ENCODE measurements at places on chromosomes 7 and 10.

DNA sequence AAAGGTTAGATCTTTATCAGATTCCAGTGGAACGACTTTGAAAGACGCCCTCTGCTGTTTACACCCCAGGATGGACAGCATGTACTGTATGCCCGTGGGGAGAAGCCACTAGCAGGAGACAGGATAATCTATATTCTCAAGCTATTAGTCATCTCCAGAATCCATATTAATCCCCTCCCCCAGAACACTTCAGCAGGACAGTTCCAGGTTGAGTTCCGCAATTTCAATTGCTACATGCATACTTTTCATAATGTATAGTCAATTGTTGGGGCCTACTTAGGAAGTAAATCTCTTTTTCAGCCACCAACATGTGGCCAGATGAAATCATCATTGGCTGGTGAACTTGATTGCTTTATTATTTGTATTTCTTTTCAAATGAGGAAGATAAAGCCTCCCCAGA lies 313.1 kb upstream of the SMIM30 start:
- no peak for DNase-seq

DNA sequence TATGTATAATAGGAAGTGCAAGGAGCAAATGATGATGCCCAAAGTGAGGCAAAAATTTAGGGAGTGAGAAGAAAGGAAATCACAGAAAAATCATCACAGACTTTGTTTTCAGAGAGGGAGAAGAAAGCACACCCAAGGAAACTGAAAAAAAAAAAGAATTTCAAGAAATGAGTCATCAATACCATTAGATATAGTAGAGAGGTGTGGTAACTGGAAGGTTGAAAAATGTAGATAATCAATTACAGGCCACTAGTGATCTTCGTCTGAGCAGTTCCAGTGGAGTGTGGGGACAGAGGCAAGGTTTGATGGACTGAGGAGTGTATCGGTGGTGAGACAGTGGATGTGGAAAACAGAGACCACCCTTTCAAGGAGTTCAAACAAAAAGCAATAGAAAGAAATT lies 31.7 kb downstream of the ASB4 start:
- DNase-seq = no peak

DNA sequence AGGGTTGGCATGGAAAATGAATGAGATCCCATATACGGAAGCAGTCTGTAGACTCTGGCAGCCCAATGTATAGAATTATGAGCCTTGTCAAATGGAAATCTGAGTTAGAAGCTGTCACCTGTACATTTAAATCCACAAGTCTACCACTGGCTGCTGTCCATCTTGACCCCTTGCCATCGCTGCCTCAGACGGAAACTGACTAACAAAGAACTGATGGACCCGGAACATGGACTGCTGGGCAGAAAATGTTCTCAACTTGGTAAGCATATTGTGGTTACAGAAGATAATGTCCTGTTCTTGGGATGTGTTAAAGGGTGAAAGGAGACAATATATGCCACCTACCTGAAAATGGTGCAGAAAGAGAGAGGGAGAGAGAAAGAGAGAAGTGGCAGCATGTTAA lies 37.5 kb downstream of the PARP12 start:
- no peak for DNase-seq

- DNase-seq = no peak
Measured at GRCh38 chr7:18513343-18513742, 17.8 kb downstream of the HDAC9 start.

DNA sequence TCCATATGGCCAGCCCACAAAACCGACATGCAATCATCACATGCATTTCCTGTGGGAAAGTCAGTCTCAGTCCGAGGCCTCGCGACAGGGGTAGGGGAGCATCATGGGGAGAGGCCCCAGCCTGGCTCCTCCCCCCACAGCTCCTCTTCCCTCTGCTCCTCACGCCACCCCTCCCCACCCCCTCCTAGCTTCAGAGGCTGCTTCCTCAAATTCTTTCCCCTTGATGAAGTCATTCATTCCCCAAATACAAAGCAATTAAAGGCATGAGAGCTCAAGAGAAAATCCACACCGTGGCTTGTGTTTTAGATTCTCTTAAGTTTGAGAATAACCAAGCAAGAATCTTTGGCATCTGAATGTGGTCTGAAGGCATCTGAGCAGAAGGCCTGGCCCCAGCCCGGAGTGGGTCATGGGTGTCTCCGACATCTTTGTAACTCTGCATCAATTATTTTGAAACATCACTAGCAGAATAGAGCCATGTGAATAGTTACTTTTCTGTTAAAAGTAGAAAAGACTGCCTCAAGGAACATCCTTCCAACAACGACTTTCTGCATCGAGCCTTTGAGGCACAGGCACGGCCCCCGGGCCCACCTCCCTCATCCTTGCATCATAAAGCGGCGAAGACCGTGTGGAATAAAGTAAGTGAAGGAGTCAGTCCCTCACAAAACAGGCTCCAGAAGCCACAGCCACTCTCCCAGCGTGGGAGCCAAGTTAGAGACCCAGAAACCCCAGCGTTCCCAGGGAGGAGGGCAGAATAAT lies 90.9 kb downstream of the DIP2C start:
- no peak for DNase-seq

DNA sequence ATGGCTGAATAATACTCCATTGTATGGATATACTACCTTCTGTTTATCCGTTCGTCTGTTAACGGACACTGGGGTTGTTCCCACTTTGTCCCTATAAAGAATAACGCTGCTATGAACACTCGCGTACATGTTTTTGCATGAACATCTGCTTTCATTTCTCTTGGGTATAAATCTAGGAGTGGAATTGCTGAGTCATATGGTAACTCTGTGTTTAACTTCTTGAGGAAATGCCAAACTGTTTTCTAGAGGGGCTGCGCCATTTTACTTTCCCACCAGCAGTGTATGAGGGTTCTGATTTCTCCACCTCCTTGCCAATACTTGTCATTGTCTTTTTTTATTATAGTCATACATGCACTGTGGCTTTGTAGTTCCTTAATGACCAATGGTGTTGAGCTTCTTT lies 20.6 kb upstream of the RASSF4 start:
- no peak for DNase-seq

GRCh38 chr10:69398466-69398865 lies 18.3 kb downstream of the TACR2 start:
- DNase-seq = no peak

GRCh38 chr10:21954690-21955089 lies 48.8 kb downstream of the DNAJC1 start:
- DNase-seq = no peak

DNA sequence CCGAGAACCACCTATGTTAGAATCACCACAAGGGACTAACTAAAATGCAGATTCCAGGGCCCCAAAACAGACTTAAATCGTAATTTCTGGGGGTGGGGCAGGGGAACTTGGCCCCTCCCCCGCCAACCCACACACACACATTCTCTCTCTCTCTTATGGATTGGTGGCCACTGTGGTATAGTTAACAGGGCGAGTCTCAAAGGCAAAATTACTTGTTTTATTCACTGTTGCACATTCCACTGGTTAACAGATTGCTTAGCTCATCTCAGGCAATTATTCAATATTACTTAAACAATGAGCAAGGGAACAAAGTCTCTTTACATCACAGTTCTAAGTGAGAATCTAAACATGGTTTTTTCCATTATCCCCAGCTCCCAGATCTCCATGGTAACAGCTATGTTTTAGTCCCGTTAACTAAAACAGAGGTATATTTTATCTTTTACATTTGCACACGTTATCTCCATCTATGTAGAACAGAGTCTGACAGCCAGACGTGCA lies 38.5 kb downstream of the IGF2BP3 start:
- DNase-seq = no peak

- no peak for DNase-seq
Measured at GRCh38 chr10:1668399-1668798, 68.9 kb downstream of the ADARB2 start.

GRCh38 chr10:96244354-96244753 lies 27.0 kb downstream of the BLNK start:
- no peak for DNase-seq

DNA sequence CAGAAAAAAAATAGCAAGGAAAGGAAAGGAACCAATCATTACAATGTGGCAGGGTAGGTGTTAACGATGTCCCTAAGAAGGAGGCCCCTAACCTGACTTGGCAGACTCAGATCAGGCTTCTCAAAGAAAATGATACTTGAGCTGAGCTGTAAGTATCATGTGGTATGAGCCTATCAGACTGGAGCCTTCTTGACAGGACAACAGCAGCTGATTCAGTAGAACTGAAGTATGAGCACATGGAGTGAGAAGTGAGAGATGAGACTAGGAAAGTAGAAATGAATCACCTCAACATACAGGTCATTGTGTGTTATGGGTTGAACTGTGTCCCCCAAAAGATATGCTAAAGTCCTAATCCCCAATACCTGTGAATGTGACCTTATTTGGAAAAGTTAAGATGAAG lies 66.3 kb downstream of the MTERF1 start:
- DNase-seq = no peak

GRCh38 chr7:99642027-99642426 lies 25.3 kb downstream of the ZSCAN25 start:
- no peak for DNase-seq

GRCh38 chr7:151520419-151521261 lies 945 bp upstream of the RHEB start:
- DNase-seq = no peak

- DNase-seq = no peak
Measured at GRCh38 chr7:26675143-26675887, 189.1 kb downstream of the SKAP2 start.

DNA sequence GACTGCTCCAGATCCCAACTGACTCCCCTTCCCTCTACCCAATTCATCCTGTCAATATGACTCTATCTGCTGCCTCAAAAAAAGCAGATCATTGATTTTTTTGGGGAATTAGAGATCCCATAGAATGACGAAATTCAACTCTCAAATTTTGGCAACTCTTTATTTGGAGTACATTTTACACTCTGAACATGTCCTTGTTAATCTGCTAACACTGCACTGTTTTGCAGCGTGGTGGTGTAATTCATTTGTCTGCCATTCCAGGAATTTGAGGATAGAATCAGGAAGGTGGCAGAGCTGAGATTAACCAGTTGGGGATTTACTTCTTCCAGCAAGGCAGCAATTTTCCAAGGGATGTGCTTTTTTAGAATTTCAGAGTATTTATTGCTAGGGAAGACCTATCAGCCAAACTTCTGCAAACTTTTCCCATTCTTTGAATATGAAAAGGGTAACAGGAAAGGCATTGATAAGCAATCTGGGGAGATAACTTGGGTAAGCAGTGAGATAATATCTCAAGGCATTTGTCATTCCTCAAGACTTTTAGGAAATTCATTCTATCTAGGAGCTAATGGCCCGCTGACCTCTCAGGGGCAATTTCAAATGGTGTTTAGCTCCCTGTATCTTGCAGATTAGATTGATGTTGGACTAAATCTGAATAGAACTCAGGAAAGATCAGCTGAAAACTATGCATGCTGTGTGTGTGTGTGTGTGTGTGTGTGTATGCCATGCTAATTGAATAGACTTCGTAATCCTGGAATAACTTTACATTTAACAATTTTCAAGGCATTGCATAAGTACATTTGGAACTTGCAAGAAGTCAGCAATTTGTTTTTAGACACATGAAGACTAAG lies 9.7 kb downstream of the BAMBI start:
- DNase-seq = no peak

DNA sequence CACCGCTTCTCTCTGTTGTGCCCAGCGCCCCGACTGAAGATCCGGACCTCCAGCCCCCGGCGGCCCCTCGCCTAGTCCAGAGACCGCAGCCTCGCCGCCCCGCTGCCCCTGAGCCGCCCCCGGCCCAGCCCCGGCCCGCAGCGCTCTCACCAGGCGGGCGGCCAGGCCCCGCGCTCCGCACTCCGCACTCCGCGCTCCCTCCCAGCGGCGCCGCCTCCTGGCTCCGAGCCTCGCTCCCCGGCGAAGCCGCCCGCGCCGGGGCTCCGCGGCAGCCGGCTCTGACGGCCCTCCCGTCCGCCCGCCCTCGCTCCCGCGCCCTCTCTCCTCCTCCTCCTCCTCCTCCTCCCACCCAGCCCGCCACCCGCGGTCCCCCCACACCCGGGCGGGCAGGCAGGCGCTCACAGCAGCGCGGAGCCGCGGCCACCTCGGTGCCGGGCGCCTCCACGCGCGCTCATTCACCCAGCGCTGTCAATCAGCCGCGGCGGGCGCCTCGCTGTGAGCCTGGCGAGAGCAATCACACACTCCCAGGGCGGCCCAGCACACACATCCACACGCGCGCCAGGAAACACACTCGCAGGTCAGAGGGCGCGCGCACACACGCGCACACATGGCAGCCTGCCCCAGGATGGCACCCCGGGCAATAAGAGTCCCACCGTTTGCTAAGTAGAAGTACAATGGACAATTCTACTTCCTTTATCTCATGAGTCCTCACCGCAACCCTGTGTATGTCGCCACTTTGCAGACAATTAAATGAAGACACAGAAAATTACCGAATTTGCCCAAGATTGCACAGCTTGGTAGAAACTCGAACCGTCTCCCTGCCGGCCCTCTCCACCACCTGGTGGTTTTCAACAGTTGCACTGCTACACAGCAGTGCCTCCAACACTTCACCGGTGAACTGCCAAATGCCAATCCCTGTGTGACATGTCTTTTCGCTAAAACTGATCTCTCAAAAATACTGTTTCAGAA lies at the start of gene PRRT4:
Gene PRRT4, minus strand, starts transcription at position 280 of the 969 bp plus-strand sequence.
- no peak for DNase-seq

DNA sequence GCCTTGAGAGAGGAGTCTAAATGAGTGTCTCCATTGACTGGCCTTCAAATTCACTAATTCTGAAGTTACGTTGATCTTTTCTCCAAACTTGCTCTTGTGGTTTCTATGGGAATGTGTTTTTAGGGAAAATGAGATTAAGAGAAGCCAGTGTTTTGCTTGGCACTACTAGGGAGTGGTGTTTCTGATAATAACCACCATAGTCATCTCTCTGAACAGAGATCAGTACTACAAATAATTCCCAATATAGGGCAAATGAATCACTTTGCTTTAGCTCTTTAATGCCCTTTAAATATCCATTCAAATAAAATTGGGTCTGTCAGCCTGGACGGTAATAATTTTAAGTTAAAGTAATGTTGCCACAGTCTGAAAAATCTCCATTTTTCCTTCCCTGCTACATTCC lies 90.8 kb downstream of the NRF1 start:
- DNase-seq = no peak

DNA sequence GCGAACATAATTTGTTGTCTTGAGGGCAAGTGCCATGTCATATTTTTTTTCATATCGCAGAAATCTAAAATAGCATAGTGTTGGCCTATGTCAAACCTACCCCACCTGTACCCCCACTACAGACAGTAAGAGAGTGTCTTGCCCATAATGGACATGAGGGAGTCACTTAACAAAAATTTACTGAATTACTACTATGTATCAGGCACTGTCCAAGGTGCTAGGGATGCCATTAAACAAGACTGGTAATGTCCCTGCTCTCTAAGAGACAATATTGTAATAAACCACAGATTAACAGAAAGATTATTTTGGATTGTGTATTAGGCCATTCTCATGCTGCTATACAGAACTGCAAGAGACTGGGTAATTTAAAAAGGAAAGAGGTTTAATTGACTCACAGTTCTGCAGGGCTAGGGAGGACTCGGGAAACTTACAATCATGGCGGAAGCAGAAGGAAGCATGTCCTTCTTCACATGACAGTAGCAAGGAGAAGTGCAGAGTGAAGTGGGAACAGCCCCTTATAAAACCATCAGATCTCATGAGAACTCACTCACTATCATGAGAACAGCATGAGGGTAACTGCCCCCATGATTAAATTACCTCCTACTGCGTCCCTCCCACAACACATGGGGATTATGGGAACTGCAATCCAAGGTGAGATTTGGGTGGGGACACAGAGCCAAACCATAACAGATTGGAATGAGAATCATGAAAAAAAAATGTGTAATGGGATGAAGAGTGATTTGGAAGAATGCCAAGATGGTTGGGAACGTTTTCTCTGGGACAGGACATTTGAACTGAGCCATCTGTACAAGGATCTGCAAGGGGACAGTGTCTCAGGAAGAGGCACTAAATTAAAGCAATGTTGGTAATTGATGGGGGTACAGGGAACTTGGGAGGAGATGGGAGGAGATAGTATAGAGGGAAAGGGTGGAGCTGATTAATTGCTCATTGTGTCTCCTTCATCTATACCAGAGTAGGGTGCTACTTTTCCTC lies 108.5 kb downstream of the FAM107B start:
- no peak for DNase-seq

Measured in stimulated activated CD8-positive, alpha-beta memory T cell treated with anti-CD3 and anti-CD28 coated beads, Interleukin-4, amount 100 ng/mL, for 1 hour (primary cell).